ENCODE measurements at places on chromosomes 3 and 15.

DNA sequence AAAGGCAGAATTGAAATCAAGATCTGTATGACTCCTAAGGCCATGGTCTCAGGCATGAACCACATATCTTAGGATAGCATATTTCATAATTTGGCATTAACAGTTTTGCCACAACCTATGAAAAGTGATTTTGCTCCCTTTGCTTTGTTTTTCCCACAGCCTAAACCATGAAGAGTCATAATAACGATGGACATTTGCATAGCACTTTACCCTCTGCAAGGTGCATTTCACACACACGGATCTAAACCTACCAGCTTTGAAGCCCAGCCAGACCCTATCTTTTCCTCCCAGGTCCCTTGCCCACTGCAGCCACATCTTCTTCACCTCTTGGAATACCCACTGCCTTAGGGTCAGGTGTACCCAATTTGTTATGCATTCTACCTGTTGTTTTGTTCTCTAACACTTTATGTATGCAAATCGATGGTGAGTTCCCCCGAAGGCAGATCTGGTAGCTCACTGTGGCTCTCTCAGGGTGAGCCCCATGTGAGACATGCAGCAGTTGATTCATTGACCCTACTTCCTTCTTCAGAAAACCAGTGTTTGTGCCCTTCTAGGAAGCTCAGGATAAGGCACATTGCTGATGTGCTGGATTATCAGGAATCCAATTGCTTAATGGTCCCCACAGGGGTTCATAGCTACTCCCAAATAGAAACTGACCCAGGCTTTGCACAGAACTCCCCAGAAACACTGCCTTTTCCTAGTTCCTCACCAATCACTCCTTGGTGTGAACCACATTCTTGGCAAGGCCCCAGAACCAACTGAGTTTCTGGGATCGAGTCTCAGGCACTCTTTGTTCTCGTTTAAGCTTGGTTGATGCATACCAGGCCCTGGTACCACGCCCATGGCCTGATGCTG is 8.7 kb downstream of the ARHGAP31 start:
- no peak for DNase-seq

DNA sequence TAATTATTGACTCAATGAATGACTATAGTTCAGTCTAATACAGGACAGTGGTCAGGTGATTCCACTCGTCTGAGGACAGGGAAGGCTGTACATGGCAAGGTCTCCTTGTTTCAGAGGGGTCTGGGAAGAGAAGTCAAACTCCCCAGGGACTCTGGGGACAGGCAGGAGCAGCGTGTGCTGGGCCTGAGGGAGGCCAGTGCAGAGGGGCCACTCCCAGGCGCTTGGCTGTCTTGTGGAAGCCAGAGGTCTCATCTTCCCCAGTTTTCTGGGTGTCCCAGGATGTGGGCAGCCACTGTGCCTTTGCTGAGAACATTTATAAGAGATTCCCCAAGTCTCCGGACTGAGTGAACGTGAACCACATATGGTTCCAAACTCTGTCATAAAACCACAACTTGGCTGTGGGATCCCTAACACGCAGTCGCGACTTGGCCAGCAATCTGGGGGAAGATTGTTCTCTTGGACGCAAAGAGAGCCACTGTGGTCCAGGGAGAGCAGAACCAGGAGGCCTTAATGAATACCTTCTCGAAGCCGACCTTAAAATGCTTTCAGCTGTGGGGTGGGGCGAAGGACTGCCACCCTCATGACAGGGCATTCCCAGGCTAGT is 30.4 kb downstream of the BHLHE40 start:
- DNase-seq = no peak

DNA sequence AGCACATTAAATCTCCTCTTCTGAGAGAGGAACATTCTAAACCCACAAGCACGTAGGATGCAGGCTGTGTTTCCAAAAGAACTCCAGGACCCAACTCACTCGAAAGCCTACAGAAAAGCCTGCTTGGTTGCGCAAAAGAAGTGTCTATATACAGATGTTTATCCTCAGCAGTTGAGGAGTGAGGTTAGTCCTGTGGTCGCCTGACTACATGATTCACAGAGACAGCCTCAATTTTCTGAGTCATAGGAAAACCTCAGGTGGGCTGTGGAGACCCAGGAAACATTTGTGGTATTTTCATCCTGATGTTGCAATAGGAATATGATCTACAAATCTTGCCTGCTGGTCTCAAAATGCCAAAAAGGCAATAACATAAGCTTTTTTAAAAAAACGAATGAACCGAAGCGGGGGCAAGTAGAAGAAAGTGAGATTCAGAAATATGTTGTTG is 183.8 kb upstream of the THRB start:
- DNase-seq = no peak

- DNase-seq = no peak
These were observed 39.0 kb upstream of the IGF1R start for GRCh38 chr15:98609144-98609852.
